Keratinocyte (primary cell): ENCODE measurements at places on chromosomes 7 and 10. TPM values are rescaled to one million over a fixed set of nuclear protein-coding genes. Genes with fewer than 3 reads are reported as not detected.

DNA sequence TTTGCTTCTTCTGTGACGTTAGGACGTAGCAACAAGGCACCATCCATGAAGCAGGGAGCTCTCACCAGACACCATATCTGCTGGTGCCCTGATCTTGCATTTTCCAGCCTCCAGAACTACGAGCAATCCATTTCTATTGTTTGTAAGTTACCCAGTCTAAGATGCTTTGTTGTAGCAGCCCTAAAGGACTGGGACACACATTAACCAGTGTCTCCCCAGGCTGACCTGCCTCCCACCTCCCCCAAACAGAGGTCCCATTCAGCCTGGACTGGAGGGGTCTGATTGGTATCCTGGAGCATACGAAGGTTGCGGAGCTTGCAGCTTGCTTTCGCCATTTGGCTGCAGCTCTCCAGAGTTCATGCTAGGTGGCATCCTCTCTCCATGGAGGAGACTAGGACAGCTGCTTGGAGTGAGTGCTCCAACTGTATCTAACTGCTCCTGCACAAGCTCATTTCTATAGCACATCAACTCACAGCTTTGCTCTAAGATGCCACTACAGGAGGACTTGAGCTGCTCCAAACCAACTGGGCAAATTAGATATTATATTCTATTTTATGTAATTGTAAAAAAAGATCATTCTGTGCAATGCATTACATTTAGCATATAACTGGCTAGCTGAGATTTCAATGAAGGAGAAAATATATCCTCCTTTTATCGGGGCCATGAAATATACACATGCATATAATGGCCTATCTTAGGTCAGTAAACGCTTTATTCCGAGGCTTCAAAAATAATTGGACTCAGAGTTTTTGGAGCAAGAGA lies 8.0 kb upstream of the GRK5 start:
- no peak for DNase-seq

GRCh38 chr7:51263631-51264484 lies 52.8 kb downstream of the COBL start:
- no peak for DNase-seq

UCN3 gene
- not detected in 3 replicates for polyA plus RNA-seq

DNA sequence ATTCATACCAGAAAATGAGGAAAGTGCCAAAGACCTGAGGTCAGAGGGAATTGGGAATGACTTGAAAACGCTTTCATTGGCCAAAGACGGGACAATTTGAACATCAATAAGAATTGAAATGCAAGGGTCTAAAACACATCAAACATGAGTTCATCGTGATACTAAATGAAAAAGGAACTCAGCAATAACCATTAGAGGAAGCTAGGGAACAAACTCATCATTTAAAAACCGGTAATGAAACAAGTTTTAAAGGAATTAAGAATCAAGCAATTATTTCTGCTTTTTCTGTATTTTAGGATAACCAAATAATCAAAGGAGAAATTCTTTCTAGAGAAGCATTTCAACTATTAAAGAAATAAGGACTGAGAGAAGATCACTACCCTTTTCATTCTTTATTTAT lies 303.1 kb downstream of the ARHGAP12 start:
- DNase-seq = no peak

WEE2 gene
- polyA plus RNA-seq = not detected in 3 replicates
